ENCODE measurements at places on chromosomes 1 and 21. TPM values are rescaled to one million over a fixed set of nuclear protein-coding genes. Genes with fewer than 3 reads are reported as not detected.

GRCh38 chr1:205951746-205952145, 8.5 kb upstream of the SLC26A9 start:
- no peaks in the 10 kb centered on the region for H3K36me3 ChIP-seq
- H3K27ac ChIP-seq: no peak overlapping the region

GPA33 gene
- total RNA-seq: 1.6 TPM

CLCA4 gene
- total RNA-seq: not detected

DNA sequence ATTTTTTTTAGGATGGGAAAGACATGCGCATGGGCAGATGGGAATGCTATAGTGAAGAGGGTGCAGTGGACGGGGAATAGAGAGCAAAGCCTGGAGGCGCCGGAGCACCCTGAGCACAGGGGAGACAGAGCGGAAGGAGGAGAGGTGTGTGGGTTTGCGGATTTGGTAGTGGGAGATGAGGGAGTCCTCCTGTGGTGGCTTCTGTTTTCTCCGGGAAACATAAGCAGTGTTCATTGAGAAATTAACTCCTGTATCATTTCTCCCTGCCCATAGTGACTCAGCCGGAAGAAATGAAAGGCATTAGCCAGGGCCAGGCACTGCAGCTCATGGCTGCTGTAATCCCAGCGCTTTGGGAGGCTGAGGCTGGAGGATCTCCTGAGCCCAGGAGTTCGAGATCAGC, 4.7 kb upstream of the PTPRF start:
- H3K27ac ChIP-seq: no peak overlapping the region
- no peaks in the 10 kb centered on the region for H3K36me3 ChIP-seq
- peaks cover 21% of the 10 kb centered on the region for H3K4me1 ChIP-seq
- no peak overlapping the region for H3K4me3 ChIP-seq
- no peak for DNase-seq

NBPF8 gene
- 16.6 TPM for total RNA-seq

GRCh38 chr1:5265438-5266075, 611.1 kb downstream of the AJAP1 start:
- H3K4me1 ChIP-seq: no peaks in the 10 kb centered on the region
- H3K27me3 ChIP-seq: no peaks in the 10 kb centered on the region
- no peak overlapping the region for H3K4me3 ChIP-seq
- no peaks in the 10 kb centered on the region for H3K36me3 ChIP-seq
- DNase-seq: no peak

- H3K36me3 ChIP-seq: no peaks in the 10 kb centered on the region
- no peak overlapping the region for H3K4me3 ChIP-seq
- peak; percentile 79 for DNase-seq
- H3K27ac ChIP-seq: no peak overlapping the region
Measured at GRCh38 chr1:869499-870244, 54.1 kb upstream of the SAMD11 start.

MEX3A gene
- total RNA-seq: 4.7 TPM

ANKRD34A gene
- total RNA-seq: 0.66 TPM

LHX8 gene
- total RNA-seq: not detected

PRELP gene
- total RNA-seq: 28.0 TPM

ZSWIM5 gene
- total RNA-seq: 4.4 TPM

- H3K4me3 ChIP-seq: no peak overlapping the region
- H3K4me1 ChIP-seq: peaks cover 6% of the 10 kb centered on the region
- H3K27ac ChIP-seq: no peak overlapping the region
- no peaks in the 10 kb centered on the region for H3K36me3 ChIP-seq
Measured at GRCh38 chr1:206769304-206769731, 1.3 kb upstream of the IL19 start.

- H3K27ac ChIP-seq: no peak overlapping the region
- H3K4me3 ChIP-seq: no peak overlapping the region
- no peak for DNase-seq
- H3K36me3 ChIP-seq: no peaks in the 10 kb centered on the region
- no peaks in the 10 kb centered on the region for H3K27me3 ChIP-seq
Measured at GRCh38 chr1:9373619-9374018, 80.9 kb downstream of the SPSB1 start.

DNA sequence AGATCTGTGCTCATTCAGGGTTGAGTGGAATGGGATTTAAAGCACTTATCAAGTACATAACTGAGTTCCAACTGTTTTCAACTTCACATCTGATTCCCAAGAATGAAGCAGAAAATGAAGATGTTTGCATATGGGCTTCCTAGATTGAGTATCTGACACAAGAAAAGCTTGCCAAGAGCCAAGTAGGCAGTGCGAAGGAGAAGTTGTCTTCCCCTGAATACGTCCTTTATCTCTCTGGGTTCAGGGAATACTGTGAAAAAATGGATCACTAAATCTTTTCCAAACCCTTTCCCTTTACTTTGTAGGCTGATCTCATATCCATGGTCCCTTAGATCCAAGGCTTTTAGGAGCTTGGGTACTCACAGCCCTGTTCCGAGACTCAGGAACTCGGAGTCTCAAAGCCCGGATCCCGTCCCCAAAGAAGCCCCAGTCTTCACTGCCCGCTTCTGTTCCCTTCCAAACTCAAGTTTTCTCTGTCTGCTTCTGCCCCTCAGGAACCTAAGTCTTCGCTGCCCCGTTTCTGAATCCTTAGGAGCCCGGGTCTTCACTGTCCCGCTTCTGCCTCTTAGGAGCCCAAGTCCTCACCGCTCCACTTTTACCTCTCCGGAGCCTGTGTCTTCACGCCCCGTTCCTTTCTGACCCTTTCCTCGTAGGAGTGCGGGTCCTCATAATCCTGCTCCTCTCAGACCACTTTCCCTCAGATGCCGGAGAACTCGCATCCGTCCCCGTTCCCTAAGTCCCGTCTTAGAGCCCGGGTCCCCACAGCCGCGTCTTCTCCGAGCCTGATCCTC, 616 bp downstream of the TAF12 start:
- no peak for DNase-seq
- H3K4me1 ChIP-seq: peaks cover 29% of the 10 kb centered on the region
- peak overlapping the region; percentile 93 for H3K27ac ChIP-seq
- H3K36me3 ChIP-seq: no peaks in the 10 kb centered on the region
- H3K27me3 ChIP-seq: no peaks in the 10 kb centered on the region

COX20 gene
- 13.2 TPM for total RNA-seq

- no peaks in the 10 kb centered on the region for H3K36me3 ChIP-seq
- no peaks in the 10 kb centered on the region for H3K4me1 ChIP-seq
- H3K27me3 ChIP-seq: no peaks in the 10 kb centered on the region
- no peak for DNase-seq
- H3K4me3 ChIP-seq: no peak overlapping the region
- H3K27ac ChIP-seq: no peak overlapping the region
Measured at GRCh38 chr1:44019466-44019948, 11.8 kb downstream of the SLC6A9 start.
